NCI-H1092 treated with DMSO at 0.1 percent for 48 hours (cell line): ENCODE measurements at places on chromosomes 1 and 21.
A peak's percentile ranks its signal among the peaks of the same experiment; 100 is the strongest.

- DNase-seq, result peak; percentile 63
These were observed 10.4 kb downstream of the FGR start for GRCh38 chr1:27624467-27625178.

DNA sequence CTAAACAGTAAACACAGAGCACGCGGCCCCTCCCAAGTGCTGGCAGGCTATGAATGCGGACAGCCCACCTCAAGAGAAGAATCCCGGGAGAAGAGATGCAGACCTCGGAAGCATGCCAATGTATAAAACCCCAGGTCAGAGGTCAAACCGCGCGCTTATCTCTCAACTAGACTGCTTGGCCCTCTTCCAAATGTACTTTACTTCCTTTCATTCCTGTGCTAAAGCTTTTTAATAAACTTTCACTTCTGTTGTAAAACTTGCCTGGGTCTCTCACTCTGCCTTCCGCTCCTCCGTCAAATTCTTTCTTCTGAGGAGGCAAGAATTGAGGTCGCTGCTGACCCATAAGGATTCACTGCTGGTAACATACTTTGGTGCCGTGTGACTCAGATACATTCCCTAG is 216.0 kb downstream of the S1PR1 start:
- DNase-seq, result no peak

DNA sequence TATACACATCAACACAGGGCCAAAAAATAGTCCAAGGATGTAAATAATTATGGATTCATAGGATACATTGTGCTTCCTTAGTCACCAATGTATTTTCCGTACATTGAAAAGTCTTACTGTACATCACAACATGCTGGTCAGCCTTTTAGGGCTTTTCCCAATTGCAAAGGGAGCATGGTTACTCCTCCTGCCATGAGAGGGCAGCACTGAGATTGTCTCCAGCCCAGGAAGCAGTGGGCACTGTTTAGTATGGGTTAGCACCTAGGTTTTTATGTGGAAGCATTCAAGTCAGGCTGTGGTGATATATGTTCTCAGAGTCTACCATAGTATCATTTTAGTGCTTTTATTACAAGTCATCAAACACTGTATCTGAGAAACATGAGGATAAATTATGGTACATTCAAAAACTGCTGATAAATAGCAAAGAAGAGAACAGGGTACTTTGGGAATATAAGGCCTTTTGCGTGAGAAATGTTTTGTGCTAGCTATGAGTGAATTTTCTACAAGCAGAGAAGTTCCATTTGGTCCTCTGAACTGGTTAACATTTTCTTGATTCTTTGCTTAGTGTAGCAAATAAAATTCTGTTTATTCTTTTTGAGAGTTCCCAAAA is 34.0 kb downstream of the ST6GALNAC5 start:
- DNase-seq, result peak; percentile 44

- DNase-seq, result no peak
These were observed 133.6 kb upstream of the RAB4A start for GRCh38 chr1:229137271-229137670.

DNA sequence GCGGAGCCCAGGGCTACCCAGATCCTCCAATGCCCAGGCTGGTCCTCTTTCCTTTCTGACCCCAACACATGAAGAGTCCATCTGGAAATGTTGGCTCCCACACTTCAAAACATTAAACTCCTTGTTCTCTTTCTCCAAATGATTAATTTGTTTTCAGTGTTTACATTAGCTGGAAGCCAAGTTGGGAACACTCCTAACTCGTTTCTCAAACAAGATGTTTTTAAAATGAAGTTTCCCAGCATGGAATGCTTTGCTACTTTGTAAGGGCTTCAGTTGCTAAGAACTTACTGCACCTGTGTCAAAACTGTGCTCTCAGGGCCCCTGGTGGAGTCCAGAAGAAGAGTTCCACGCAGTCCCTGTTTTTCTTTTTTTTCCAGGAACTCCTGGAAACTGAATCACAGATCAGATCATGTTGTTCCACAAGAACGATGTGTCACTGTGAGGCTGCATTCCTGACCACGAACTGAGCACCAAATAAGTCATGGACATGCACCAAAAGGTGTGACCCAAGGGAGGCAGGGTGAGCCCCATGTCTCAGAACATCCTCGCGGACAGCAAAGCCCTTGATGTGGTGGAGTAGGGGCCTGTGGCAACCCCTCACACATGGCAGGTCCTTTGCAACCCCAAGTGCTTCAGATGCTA is 257.3 kb downstream of the KCNJ6 start:
- no peak for DNase-seq

GRCh38 chr21:33008333-33009051 is 17.2 kb upstream of the OLIG2 start:
- DNase-seq, result no peak

- no peak for DNase-seq
These were observed 77.1 kb downstream of the HLCS start for GRCh38 chr21:36889401-36889800.

- DNase-seq, result no peak
These were observed 104.5 kb downstream of the POU2F1 start for GRCh38 chr1:167325151-167325550.

- DNase-seq, result no peak
These were observed 227.8 kb upstream of the RAB4A start for GRCh38 chr1:229043115-229043514.
